ENCODE measurements at places on chromosomes 5 and 9. TPM values are rescaled to one million over a fixed set of nuclear protein-coding genes. Genes with fewer than 3 reads are reported as not detected.
A peak's percentile ranks its signal among the peaks of the same experiment; 100 is the strongest.

GRCh38 chr5:128480158-128480557 is 57.9 kb downstream of the FBN2 start:
- no peaks in the 10 kb centered on the region for H3K36me3 ChIP-seq
- DNase-seq, result no peak
- no peak overlapping the region for H3K4me3 ChIP-seq
- H3K4me1 ChIP-seq, result no peaks in the 10 kb centered on the region
- no peaks in the 10 kb centered on the region for H3K27me3 ChIP-seq
- no peak overlapping the region for H3K27ac ChIP-seq

- peaks cover 2% of the 10 kb centered on the region for H3K4me1 ChIP-seq
- H3K27me3 ChIP-seq, result no peaks in the 10 kb centered on the region
- no peak for DNase-seq
- no peak overlapping the region for H3K27ac ChIP-seq
Observed at GRCh38 chr9:121226175-121226574, 24.5 kb upstream of the RAB14 start.

DNA sequence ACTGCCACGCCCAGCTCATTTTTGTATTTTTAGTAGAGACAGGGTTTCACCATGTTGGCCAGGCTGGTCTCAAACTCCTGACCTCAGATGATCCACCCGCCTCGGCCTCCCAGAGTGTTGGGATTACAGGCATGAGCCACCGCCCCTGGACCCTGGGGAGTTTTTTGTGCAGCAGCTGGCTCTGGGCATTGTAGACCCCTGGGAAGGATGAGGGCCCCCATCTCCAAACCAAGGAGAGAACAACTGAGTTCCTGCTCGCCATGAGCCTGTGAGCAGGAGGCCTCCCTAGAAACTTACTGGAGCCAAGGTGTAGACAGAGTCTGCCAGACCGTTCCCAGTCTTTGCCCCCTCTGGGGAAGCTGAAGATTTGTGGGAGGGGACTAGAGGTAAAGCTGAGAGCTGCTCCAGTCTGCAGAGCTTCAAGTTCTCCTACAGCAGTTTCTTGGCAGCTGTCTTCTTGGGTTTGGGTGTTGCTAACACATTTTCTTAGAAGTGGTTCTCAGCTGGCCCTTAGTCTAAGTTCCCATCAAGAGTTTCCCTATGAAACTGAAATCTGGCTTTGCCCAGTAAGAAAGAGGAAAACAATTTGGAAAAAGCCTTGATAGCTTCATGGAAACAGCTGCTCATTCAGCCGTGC is 12.4 kb downstream of the NUDT2 start:
- H3K36me3 ChIP-seq, result peaks cover 29% of the 10 kb centered on the region
- no peaks in the 10 kb centered on the region for H3K27me3 ChIP-seq
- no peak overlapping the region for H3K4me3 ChIP-seq
- H3K4me1 ChIP-seq, result no peaks in the 10 kb centered on the region

TAF1L gene
- not detected for total RNA-seq

SLC34A3 gene
- not detected for total RNA-seq

DNA sequence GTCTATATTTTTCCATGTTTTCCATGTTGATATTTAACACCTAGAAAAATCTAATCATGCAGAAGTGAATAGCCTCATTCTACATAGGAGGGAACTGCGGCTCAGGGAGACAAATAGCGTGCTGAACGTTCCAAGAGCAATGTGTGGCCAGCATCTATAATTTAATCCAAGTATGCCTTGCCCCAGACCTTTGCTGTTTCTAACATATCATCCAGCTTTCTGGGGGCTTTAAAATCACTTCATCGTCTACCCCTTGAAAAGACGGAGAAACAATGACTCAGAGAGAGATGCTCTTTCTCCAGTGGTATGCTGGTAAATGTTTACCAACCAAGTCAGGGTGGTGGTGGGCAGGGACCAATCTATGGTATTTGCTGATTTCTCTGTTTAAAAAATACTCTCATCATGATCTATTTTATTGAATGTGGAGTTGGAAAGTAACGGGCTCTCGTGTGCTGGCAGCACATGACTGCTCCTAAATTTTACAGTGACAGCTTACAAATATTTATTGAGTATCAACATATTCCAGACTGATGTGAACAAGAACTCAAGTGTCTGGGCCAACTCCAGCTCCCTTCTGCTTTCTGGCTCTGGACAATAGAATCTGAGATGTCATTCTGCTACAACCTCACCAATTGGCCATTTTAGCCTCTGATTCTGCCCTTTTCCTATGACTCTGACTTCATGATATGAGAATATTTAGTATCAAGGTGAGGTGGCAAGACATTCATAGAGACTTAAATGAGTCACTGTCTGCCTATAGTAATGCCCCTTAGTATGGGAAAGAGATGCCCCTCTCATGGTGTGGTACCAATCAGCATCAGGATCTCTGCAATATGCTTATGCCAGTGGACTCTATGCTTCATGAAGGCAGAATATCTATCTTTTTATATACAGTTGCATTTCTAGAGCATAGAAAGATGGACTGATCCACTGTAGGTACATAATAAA is 407.4 kb upstream of the TNC start:
- peaks cover 2% of the 10 kb centered on the region for H3K27me3 ChIP-seq
- no peaks in the 10 kb centered on the region for H3K36me3 ChIP-seq
- H3K4me3 ChIP-seq, result no peak overlapping the region
- H3K27ac ChIP-seq, result no peak overlapping the region

IFNA2 gene
- total RNA-seq, result not detected

- no peaks in the 10 kb centered on the region for H3K27me3 ChIP-seq
- peaks cover 3% of the 10 kb centered on the region for H3K36me3 ChIP-seq
- DNase-seq, result no peak
- no peak overlapping the region for H3K4me3 ChIP-seq
- peaks cover 4% of the 10 kb centered on the region for H3K4me1 ChIP-seq
Observed at GRCh38 chr9:20693068-20693467, 9.0 kb downstream of the FOCAD start.

- no peak for DNase-seq
- no peak overlapping the region for H3K4me3 ChIP-seq
- no peaks in the 10 kb centered on the region for H3K4me1 ChIP-seq
- H3K27ac ChIP-seq, result no peak overlapping the region
- no peaks in the 10 kb centered on the region for H3K36me3 ChIP-seq
Observed at GRCh38 chr9:83240671-83241070, 177.7 kb upstream of the RASEF start.

GRCh38 chr5:40410964-40411635 is 268.6 kb upstream of the PTGER4 start:
- H3K4me3 ChIP-seq, result peak overlapping the region; percentile 60
- H3K36me3 ChIP-seq, result peaks cover 23% of the 10 kb centered on the region
- H3K27me3 ChIP-seq, result no peaks in the 10 kb centered on the region
- H3K27ac ChIP-seq, result peak overlapping the region; percentile 91
- DNase-seq, result no peak

GRCh38 chr5:140497897-140498296 is 49.6 kb upstream of the EIF4EBP3 start:
- no peak for DNase-seq
- H3K36me3 ChIP-seq, result peaks cover 28% of the 10 kb centered on the region
- H3K4me3 ChIP-seq, result no peak overlapping the region
- H3K27ac ChIP-seq, result no peak overlapping the region
- H3K27me3 ChIP-seq, result no peaks in the 10 kb centered on the region
